ENCODE measurements at places on chromosomes 11 and 22. TPM values are rescaled to one million over a fixed set of nuclear protein-coding genes. Genes with fewer than 3 reads are reported as not detected.

DNA sequence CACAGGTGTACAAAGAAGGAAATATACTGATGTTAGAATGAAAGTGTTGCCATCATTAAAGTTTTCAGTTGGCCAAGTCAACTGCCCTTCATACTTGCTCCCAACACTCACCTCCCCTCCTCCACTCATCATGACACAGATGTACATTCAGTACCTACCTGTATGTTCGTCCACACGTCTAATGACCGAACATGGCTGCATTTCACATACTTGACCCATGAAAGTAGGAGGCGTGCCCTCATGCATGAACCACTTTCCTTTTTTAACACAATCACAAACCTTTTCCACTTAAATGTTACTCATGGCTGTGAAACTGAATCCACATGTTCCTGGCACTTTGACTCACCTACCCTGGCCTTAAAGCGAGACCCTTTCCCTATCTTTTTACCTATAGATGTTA lies 3.2 kb upstream of the BUD13 start:
- no peak for DNase-seq

DNA sequence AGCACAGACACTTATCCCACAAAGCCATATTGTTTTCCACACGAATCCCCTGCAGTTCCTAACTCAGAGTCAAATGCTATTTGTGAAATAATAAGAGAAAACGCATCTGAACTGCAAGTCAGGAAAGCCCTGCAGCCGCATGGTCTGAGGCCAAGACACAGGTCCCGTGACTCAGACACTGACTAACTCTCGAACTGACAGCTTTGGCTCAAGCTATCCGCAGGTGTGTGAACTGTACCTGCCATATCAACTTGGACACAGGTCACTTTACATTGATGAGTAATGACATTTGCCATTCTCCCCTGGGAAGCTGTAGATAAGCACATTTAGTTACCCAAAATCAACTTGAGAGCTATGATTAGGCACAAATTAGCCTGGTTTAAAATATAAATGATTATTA lies 34.9 kb upstream of the NFRKB start:
- no peak for DNase-seq

- DNase-seq: no peak
Observed at GRCh38 chr11:17585911-17586695, 39.0 kb downstream of the OTOG start.

DNA sequence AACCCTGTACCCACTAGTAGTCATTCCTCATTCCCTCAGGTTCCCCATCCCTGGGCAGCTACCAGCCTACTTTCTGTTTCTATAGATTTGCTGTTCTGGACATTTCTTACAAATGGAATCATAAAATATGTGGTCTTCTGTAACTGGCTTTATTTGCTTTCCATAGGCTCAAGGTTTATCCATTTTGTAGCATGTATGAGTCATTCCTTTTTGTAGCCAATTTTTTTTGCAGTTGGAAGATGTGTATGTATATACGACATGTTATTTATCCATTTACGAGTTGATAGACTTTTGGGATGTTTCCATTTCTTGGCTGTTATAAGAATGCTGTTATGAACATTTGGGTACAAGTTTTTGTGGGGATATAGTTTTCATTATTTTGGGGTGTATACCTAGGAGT lies 130.6 kb downstream of the WNT11 start:
- DNase-seq: no peak

- DNase-seq: no peak
Observed at GRCh38 chr11:20026629-20027555, 133.4 kb downstream of the DBX1 start.

DNA sequence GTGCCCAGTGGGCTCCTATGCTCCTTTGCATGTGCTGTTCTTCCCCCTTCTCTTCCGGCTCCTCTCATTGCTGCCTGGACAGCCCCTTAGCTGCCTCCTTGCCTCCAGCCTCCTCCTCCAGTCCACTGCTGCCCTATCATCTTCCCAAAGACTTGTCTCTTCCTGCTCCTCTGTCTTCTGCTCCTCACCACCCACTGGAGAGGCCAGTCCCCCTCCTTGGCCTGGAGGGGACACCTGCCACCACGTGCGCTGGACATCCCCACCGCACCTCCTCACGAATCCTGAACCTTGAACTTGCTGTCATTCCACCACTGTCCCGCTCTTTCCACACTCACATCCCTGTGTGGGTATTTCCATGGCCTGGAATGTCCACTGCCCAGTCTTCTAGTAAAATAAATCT lies 49.8 kb downstream of the MICAL2 start:
- no peak for DNase-seq

- no peak for DNase-seq
Observed at GRCh38 chr11:13538044-13538443, 42.2 kb upstream of the PTH start.

- no peak for DNase-seq
Observed at GRCh38 chr11:8097926-8098325, 16.9 kb downstream of the TUB start.

- no peak for DNase-seq
Observed at GRCh38 chr11:69423611-69424385, 57.7 kb upstream of the LINC01488 start.

The DNHD1 gene
- 22.4 TPM for total RNA-seq

The DCHS1 gene
- total RNA-seq: 1.6 TPM

Measured in natural killer cell treated with Interleukin-12 subunit alpha and Interleukin-12 subunit beta and Interleukin-15 and Interleukin-18, amount 100 ng/mL, for 72 hours (primary cell).